NCI-H774 (cell line): ENCODE measurements at places on chromosomes 12 and 14.

GRCh38 chr12:126114441-126114840 is 1049.2 kb downstream of the AACS start:
- DNase-seq: no peak

DNA sequence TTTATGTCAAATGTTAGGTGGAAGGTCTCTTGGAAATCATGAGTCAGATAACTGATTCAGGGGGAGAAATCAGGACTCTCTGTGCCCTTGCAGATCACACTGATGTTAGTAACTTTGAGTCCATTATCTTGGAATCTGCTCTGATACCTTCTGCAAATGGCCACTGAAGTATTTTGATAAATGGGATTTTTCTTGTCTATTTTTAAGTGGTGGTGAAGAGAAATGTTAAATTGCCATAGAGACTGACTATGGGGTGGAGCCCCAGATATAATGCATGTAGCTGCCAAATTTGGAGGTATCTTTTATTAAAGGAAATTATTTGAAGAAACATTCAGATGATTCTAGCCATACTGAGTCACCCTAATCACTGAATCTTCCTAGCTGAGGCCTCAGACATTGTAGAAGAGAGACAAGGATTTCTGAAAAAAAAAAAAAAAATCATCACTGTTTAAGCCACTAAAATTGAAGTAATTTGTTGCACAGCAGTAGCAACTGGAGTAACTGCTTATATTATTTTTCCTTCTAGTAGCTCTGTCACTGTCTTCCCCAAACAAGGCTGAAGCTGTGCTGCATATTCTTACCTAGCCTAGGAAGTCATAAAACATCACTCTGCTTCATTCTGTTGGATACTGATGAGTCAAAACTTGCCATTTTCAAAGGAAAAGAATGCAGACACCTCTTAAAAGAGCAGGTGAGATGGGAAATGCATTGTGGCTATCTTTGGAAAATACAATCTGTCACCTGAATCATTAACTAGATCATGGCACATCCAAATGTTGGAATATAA is 36.0 kb upstream of the CLEC14A start:
- no peak for DNase-seq

DNA sequence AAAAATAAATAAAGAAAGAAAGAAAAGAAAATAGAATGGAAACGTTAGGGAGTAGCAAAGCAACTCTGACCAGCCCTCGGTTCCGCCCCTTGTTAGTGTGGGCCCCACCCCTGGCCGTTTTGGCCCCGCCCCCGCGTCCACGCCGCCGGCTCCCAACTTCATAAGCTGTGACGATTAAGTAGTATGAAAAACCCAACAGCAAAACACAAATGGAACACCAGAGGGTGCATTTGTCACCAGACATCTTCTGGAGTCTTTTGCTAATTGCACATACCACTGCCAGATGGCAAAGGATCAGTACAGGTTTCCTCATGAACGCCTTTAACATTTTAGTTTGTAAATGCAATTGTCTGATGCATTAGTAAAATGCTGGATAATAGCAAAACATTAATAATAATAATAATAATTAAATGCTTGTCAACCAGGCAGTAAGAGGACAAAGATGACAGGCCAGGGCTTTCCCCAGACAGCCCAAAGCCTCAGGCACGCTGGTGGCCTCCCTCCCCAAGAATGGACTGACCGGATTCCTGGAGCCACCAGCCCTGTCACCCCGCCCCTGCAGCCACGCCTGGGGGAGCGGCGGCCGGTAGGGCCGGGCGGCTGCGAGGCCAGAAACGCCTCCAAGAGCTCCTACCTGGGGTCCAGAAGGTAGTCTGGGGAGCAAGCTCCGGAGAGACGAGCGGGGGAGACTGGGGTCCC is 23.6 kb downstream of the HSP90AA1 start:
- peak; percentile 11 for DNase-seq

DNA sequence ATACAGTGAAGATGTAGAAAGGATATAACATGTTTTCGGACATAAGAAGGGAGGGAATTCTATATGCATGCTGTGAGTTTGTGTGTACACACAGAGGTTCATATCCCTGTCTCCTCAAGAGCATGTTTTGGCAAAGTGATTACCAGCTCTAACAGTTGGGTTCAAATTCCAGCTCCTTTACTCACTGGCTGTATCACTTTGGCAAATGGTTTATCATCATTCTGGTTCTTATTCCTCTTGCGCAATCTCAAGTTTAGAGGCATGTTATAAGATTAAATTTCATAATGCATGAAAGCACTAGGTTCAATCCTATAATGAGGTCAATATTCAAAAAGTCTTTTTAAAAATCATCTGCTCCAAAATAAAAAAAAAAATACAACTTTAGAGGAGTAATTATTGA is 107.7 kb upstream of the LRFN5 start:
- no peak for DNase-seq

DNA sequence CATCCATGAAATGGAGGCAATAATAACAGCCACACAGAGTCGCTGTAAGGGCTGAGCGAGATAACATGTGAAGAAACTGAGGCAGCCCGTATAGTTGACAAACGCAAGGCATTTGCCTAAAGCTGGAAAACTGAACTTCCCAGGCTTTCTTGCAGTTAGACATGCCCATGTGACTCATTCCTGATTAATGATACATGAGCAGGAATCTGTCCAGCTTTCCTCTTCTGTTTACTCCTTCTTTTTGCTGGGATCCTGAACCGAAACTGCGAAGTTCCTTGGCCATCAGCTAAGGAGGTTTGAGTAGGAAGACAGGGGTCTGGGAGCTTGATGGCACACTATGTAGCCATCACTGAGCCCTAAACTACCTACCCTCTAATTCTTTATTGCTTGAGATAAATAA is 52.2 kb downstream of the ST8SIA1 start:
- DNase-seq: no peak

- DNase-seq: no peak
Observed at GRCh38 chr14:66508846-66509621, 1.1 kb downstream of the GPHN start.

GRCh38 chr14:55373784-55374705 is 37.6 kb downstream of the ATG14 start:
- DNase-seq: no peak

GRCh38 chr12:49538510-49539403 is at the start of gene KCNH3:
Gene KCNH3, plus strand, starts transcription at chr12:49539030. Its CDS starts 387 bp downstream, at chr12:49539417.
- DNase-seq: peak; percentile 92

GRCh38 chr14:99790978-99791376 is 2.2 kb upstream of the EML1 start:
- no peak for DNase-seq

- no peak for DNase-seq
Observed at GRCh38 chr12:48917857-48918537, 7.3 kb downstream of the FKBP11 start.

DNA sequence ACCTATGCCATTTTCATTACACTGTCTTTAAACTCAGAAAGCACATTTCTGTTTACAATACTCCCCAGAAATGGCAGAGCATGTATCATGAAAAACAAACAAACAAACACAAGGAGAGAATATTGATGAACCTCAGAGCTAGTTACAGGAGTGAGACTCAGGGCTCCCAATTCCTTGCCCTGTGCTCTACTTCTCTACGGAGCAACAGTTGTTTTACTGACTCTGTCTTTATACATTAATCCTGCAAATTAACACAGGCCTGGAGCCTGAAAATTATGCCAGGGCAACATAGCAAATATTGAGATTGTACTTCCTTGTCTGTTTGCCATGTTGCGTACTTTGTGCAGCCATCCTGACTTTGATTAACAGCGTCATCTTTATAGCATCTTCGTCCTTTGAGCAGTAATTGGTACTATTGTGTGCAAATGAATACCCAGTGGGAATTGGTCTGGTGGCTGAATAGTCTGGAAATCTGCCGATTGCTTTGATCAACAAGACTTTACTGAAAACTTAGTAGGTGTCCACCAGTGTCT is 15.2 kb upstream of the AKAP6 start:
- no peak for DNase-seq
